Amygdala (tissue), 56 donors: ENCODE measurements at places on chromosomes 11 and 22.

DNA sequence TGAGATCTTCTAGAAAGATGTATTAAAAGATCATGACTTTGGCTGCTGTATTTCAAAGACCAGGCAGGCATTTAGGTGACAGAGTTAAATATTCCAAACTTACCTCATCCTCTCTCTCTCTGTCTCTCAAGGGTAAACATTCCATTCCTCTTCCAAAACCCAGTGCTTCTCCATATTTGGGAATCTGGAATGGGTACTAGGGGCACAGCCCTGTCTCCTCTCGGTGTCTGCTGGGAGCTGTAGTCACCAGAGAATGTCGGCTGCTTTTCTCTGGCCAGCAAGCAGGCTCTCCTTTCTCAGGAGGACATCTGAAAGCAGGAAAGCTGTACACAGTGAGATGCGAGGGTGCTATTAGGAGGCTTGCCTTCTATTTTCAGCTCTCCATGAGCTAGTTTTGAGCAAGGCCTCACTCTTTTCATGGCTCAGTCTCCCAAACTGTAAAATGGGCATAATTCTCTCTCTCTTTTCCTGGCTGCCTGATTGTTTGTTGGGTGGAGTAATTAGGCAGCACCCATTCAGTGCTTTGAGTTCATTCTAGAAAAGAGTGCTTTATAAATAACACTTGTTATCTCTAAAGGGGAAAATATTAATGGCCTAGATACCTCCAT is 9.3 kb upstream of the PEX26 start:
- no peak for DNase-seq

GRCh38 chr11:62892077-62892922 is 11.6 kb downstream of the SLC3A2 start:
- no peak for DNase-seq

GRCh38 chr11:30345644-30346043 is 22.7 kb downstream of the ARL14EP start:
- no peak for DNase-seq

- DNase-seq, result peak; percentile 93
These were observed at the start of gene PIM3 for GRCh38 chr22:49960159-49961004. TSS of gene PIM3 (plus strand) at chr22:49960772. CDS start at chr22:49960948, 176 bp downstream.

- no peak for DNase-seq
These were observed 52.9 kb downstream of the SGSM3 start for GRCh38 chr22:40423310-40423688.

GRCh38 chr22:27011133-27011532 is 353.7 kb downstream of the MIAT start:
- DNase-seq, result no peak

- no peak for DNase-seq
These were observed 143.0 kb downstream of the MPPED1 start for GRCh38 chr22:43554694-43555365.

DNA sequence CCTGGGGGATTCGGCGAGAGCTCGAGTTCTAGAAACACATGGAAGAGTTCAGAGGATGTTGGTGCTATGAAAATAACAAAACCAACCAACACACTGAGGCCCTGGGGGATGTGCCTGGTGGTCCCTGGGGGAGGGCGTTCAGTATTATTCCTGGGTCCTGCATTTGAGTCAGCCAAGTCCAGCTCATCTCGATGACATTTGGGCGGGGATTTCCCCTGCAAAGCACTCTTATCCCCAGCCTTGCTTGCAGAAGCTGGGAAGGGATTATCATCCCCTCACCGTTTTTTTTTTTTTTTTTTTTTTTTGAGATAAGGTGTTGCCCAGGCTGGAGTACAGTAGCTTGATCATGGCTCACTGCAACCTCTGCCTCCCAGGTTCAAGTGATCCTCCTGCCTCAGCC is 2.1 kb upstream of the SMIM38 start:
- DNase-seq, result no peak

GRCh38 chr11:122727101-122727929 is 71.8 kb downstream of the UBASH3B start:
- no peak for DNase-seq

GRCh38 chr11:1400317-1401170 is 10.8 kb downstream of the BRSK2 start:
- no peak for DNase-seq

DNA sequence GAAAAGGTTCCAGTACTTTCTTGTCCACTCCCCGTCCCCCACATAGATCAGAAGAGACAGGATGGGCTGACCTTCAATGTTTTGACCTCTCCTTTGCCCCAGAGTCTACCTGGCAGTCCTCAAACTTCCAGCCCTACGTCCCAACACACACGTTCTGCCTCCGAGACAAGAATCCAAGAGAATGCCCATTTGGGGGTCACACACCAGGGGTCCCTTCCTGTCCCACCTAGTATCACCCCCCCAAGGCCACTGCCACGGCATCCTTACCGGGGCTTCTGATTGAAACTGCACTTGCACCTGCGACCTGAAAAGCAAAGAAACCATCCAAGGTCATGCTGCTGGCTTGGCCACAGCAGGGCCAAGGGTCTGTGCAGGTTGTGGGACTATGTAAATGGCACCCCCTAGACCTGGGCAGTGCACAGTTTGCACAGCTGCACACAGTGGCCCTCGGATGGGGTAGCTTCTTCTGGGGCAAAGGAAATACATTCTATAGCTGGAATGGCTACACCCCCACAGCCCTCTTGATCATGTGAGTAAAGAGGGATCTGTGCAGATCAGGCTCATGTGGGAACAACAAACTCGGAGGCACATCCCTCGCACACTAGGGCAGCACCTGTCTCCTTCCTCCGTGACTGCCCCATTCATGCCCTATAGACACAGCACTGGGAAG is 16.5 kb upstream of the FXYD2 start:
- DNase-seq, result no peak

- DNase-seq, result no peak
These were observed 25.4 kb downstream of the TRMU start for GRCh38 chr22:46360891-46361290.

GRCh38 chr11:47216121-47216798 is 1.5 kb downstream of the DDB2 start:
- DNase-seq, result no peak

GRCh38 chr11:69088676-69089146 is 40.0 kb downstream of the TPCN2 start:
- no peak for DNase-seq

- DNase-seq, result no peak
These were observed 563 bp downstream of the GATD1 start for GRCh38 chr11:776561-777287.

DNA sequence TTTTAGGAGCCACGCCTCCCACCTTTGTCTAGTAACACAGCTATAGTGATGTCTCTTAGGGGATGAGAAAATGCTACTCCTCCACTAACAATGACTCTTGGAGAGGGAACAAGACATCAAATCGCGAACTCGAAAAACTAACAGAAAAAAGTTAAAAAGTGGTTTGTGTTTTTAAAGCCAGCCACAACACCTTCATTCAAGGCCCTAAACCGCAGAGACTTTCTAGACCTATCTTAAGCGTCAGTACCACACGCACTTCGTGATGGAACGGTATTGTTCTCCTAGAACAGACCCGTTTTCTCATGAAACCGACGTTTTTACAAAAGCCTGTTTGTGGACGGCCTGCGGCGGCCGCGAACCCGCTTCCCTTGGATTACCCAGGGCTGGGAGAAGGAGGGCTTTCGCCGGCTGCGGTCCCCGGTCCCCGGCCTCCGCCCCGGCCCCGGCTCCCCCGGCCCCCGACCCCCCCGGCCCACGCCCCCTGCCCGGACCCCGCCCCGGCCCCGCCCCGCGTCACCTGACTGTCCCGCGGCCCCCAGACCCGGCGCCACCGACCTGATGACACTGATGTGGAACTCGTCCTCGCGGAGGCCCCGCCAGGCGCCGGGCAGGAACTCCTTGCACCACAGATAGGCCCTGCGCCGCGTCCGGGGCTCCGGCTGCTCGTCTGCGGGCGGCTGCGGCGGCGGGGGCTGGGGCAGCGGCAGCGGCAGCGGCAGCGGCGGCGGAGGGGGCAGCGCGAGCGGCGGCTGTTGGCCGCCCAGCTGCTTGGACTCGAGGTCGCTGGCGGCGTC is 718 bp downstream of the CHKA start:
- DNase-seq, result no peak

GRCh38 chr11:73734993-73735392 is 25.9 kb downstream of the RAB6A start:
- DNase-seq, result no peak
